ENCODE measurements at places on chromosomes 6 and 20. TPM values are rescaled to one million over a fixed set of nuclear protein-coding genes. Genes with fewer than 3 reads are reported as not detected.

The SLC17A9 gene
- not detected for total RNA-seq

The LAMA2 gene
- 112 TPM for total RNA-seq

DNA sequence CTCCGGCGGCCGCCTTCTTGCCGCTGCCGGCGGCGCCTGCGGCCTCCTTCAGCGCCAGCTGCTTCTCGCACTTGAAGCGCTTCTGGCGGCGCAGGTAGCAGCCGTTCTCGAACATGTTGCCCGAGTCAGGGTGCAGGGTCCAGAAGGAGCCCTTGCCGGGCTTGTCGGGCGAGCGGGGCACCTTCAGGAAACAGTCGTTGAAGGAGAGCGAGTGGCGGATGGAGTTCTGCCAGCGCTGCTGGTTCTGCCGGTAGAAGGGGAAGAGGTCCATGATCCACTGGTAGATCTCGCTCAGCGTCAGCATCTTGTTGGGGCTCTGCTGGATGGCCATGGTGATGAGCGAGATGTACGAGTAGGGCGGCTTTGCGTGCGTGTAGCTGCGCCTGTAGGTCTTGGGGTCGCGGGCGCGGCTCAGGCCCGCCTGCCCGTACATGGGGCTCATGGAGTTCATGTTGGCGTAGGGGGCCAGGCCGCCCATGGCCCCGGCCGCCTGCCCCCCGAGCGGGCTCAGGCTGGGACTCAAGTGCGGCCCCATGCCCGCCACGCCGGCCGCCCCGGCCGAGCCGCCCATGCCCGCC lies 1.9 kb downstream of the FOXA2 start:
- DNase-seq: no peak

GRCh38 chr20:32603046-32603726 lies 18.1 kb upstream of the NOL4L start:
- no peak for DNase-seq

DNA sequence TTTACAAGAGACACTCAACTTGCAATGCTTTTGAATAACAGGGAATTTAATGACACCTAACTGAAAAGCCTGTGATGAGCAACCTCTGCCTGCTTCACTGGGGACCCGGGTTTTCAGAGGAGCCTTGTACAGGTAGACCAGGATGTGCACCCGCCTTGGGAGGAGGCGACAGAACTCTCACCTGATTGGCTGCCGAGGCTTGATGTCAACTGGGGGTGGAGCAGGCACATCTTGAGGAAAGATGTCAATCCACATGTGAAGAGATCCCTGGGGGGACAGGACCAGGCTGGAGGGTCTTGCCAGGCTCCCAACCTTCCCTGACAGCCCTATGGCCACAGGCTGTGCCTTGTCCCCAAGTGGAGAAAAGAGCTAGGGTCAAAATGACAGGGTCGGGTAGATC lies 19.8 kb downstream of the ERGIC3 start:
- DNase-seq: no peak

Measured in LHCN-M2 (cell line).